ENCODE measurements at places on chromosomes 16 and 17.

GRCh38 chr17:41547378-41547841 lies 19.3 kb upstream of the KRT19 start:
- peak; percentile 56 for DNase-seq

- no peak for DNase-seq
Measured at GRCh38 chr17:53924530-53925455, 102.1 kb downstream of the KIF2B start.

GRCh38 chr17:51540151-51540550 lies 279.8 kb downstream of the UTP18 start:
- no peak for DNase-seq

DNA sequence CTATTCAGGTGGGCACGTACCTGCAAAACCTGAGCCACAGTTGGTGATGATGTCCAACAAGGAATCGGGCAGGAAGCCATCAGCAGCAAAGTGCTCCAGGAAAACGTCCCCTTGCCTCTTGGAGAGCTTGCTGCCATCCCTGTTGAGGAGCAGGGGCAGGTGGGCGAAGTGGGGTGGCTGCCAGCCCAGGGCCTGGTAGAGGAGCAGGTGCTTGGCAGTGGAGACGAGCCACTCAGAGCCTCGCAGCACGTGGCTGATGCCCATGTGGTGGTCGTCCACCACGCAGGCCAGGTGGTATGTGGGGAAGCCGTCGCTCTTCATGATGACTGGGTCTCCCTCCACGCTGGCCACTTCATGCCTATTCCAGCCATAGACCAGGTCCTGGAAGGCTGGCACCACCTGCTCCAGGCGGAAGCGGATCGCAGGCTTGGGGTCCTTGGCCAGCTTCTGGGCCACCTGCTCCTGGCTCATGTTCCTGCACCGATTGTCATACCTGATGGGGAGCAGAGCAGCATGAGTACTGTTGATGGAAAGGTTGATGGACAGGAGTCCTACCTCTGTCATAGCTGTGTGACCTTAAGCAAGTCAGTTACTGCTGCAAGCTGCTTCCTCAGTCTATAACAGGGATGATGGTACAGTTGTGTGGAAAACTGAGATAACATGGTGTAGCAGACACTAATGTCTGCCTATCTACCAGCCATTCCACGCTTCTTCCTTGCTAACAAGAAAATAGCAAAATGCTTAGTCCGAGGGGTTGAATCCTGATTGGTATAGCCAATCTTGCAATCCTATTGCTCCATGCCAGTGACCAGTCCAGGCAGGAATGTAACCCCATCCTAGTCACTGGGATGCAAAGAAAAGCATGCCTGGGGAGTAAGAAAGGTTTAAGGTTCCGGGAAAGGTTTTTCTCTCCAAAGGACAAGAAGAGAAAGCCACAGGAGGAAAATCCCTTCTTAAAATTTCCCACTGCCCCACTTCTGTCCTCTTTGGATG lies 22.0 kb downstream of the EARS2 start:
- DNase-seq, result no peak

DNA sequence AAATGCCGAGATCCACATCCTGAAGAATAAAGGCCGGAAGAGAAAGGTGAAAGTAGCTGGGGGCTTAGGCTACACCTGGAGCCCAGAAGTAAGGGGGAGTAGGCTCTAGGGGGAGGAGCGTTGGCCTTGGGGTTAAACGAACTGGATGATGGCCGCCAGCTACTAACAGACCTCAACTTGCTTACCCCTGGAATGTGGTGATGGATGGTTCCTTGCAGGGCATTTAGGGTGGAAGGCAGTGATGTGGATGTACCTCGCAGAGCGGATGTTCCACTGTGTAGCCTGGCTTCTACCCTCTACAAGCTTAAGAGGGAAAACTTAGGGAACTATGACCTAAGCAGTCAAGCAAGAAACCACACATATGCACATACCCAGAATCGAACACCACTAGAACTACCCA lies 2.3 kb upstream of the MAZ start:
- DNase-seq, result no peak

DNA sequence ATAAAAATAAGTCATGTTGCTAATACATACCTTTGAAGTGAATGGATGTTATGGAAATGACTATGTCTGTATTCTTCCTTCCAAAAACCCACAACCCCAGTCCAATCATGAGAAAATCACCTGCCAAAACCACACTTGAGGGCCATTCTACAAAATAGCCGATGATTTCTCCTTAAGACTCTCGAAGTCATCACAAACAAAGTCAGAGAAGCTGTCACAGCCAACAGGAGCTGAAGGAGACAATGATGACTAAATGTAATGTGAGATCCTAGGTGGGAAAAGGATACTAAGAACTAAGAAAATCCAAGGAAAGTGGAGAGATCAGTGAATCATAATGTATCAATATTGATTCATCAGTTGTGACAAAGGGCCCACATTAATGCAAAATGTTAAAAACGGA lies 432.9 kb upstream of the DYNLRB2 start:
- peak; percentile 72 for DNase-seq

DNA sequence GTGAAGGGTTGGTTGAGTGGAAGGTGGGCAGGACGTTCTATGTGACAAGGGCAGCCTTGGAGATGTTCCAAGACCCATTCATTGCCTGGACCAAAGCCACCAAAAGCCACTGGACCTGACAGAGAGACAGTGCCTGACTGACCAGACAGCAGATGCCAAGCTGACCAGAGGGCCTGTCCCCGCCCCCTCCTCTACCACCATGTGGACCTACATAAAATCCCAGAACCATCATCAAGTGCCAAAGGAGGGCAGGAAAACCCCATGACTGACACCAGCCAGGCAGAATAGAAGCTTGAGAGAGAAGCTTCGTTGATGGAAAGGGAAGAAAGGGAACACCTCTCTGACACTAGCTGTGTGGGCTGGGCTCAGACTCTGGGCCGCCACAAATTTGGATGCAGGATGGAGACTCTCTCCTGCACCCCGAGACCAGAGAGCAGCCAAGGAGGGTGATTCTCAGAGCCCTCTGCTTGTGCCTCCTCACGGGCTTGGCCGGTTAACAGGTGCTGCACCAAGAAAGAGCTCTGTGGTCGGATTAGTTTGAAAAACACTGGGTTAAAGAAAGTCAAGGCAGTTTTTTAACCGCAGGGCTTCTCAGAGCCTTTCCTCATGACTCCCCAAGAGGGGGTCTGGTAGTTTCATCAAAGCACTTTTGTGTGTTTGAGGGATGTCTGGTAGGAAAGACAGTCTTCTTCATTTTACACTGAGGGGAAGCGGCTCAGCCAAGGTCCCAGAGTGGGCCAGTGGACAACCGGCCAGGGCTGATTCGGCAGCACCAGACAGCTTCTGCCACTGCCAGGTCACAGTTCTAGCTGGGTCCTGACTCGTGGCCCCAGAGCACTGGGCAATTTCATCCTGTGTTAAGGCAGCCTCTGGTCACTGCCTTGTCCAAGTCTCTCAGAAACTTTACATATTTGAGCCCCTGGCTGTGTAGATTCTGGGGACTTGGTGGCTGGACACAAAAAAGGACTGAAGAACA lies 1.7 kb downstream of the TNFRSF13B start:
- no peak for DNase-seq

GRCh38 chr17:29694918-29695563 lies 72.3 kb upstream of the CORO6 start:
- DNase-seq, result no peak

DNA sequence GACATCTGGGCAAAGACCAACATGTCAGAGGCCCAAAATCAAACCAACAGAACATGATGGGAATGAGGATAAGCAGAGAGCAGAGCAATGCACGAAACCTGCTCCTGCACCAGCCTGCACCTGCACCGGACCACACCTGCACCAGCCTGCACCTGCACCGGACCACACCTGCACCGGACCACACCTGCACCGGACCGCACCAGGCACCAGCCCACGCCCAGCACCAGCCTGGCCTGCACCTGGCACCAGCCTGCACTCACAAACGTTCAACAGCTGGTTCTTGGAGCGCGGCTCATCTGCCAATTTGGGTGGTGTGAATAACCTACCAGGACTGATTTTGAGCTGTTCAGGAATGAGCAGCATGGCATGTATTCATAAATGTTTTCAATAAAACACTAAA lies 18.2 kb downstream of the CEP131 start:
- DNase-seq, result no peak

- DNase-seq, result no peak
Measured at GRCh38 chr16:64136314-64136713, 985.5 kb downstream of the CDH11 start.

DNA sequence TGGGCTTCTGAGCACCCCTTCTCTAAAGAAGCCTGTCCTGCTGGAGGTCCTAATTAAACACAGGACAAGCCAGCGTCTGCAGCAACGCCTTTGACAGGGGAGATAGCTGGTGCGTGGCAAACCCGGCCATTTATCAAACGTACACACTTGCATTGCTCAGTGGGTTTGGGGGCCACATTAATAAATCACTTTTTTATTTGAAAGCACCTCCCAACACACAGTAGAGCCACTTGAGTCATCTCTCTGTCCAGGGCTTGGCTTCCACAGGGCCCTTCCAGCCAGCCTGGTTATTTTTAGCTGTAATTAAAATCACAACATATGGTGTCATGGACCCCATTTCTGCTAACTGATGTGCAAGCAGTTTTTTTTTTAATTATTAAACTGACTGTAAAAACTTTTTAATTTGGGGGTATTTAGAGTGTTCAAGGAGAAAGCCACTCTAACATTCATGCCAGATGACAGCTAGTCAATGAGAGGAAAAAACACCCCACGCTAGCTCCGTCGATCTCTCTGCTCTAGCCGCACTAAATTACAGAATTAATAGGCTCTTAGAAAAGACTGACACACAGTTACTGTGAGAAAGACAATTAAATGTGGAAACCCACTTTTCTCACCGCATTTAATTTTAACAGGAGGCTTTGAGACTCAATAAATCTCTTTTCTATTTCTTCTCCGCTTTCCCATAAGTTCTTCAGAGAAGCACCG lies 201.0 kb upstream of the WSCD1 start:
- no peak for DNase-seq

DNA sequence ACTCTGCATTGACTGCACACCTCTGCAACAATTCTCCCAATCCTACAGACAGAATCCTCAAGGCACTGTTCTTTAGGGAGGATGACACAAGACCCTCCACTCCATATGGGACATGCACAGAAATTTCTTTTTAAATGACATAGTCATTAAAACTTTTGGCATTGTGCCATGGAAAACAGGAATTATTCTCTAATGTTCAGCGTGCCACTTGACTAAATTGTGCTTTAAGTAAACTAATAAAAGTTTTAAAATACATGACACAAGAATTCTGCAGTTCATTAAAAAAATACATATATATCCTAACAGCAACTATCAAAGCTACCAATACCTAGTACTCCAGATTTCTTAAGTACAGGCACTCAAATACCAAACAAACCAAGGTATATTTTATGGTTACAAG lies 16.0 kb downstream of the CEP112 start:
- no peak for DNase-seq

DNA sequence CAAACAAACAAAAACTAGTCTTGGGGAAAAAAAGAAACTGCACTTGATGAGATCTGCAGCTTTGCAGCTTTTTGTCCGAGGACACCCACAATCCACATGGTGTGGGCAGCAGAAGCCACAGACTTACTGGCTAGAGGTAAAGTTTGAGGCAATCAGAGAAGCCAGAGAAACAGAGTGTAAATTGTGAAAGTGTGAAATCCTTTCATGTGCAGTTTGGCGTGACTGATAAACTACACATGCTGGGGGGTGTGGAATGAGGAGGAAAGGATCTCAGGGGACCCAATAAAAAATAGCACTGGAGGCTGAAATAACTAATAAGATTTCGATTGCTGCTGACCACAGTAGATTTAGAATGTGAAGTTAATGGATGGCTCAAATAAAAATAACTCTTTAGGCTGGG lies 42.4 kb upstream of the HOXB13 start:
- DNase-seq, result no peak

DNA sequence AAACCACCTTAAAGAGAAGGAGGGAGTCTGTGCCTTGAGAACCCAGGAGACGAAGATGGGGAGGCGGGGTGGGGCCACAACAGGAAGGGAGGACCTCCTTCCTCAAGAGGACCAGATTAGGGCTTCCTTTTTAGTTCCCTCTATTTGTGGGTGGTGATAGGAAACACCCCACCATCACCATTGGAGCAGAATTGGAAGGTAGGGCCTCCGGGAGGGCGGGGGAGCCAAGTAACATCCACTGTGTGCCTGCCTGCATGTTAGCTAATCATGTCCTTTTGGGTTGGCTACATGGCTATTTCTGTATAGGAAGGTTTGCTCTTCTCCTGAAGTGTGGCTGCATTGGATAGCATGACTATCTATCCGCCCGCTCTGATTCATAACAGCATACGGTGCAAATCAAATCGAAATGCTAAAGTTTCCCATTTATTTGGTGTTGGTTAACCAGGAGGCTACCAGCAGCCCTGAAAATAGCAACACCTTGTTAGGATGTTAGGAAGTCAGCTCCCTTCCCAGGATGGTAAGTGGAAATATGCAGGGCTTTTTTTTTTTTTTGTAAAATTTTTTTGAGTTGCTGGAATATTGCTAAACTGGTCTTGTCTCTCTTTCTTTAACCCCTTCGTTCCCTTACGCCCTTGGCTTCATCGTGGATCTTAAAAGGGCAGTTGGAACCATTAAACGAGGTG lies 4.2 kb downstream of the SYT17 start:
- no peak for DNase-seq

DNA sequence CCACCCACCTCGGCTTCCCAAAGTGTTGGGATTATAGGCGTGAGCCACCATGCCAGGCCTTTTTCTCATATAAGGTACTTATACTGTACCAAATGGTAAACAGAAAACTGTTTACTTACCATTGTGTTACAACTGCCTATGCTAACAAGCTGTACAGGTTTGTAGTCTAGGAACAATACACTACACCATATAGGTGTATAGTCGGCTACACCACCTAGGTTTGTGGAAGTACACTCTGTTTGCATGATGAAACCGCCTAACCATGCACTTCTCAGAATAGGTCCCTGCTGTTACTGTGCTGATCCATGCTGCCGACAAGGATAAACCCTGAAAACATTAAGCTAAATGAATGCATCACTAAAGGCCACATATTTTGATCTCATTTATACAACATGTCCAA lies 18.9 kb downstream of the DNAJA2 start:
- DNase-seq, result no peak

DNA sequence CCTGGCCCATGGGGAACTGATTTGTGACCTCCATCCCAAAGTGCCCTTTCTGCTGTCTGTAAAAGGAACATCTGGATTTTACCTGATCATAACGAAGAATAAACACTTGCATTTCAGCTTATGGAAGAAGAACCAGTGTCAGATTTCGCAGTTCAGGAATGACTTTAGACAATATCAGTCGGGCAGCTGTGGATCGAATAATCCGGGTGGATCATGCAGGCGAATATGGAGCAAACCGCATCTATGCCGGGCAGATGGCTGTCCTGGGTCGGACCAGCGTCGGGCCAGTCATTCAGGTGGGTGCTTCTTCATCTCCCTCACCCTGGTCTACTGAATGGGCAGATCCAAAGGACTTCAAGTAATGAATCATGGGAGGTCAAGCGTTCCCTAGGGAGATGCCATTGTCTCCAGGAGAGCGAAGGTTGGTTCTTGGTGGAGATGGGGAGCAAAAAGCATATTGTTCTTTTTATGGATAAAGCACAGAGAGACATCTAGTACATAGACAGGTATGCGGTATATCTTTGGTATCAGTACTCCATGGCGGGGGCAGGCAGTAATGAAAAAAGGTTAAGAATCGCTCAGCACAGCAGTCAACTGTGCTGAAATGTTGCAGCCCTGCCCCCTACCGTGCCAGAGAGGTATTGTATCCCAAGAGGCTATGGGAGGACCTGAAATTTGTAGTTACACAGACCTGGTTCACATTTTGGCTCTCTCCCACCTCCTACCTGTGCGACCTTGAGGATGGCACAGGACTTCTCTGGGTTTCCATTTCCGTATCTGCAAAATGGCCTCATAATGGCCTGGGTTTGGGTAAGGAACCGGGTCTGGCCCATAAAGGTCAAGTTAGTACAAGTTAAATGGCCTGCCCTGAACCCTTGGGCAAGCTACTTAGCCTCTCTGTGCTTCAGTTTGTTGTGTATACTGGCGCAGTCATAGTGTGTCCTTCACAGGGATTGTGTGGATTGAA lies 4.7 kb downstream of the COQ7 start:
- peak; percentile 11 for DNase-seq

Measured in astrocyte (in vitro differentiated cells and primary cell).